ENCODE measurements at places on chromosomes 6 and 20.

- no peak for DNase-seq
Observed at GRCh38 chr6:2623295-2623694, 127.4 kb downstream of the MYLK4 start.

DNA sequence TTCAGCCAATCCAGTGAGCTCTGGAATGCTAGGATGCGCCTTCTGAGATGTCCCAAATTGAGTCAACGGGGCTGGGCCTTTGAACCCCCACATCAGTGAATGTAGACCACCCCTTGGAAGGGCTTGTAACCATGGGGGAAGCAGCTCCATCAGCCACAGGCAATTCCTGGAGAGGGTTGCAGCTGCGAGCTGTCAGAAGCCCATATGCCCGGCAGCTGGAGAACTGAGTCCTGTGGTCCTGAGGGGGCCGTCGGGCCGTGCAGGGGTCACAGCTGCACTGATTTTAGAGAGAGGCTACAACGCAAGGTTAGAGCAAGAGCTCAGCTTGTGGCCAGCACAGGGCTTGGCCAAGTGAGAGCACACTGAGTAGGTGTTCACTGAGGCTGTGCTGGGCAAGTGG is 121.3 kb downstream of the TOX2 start:
- DNase-seq, result no peak

DNA sequence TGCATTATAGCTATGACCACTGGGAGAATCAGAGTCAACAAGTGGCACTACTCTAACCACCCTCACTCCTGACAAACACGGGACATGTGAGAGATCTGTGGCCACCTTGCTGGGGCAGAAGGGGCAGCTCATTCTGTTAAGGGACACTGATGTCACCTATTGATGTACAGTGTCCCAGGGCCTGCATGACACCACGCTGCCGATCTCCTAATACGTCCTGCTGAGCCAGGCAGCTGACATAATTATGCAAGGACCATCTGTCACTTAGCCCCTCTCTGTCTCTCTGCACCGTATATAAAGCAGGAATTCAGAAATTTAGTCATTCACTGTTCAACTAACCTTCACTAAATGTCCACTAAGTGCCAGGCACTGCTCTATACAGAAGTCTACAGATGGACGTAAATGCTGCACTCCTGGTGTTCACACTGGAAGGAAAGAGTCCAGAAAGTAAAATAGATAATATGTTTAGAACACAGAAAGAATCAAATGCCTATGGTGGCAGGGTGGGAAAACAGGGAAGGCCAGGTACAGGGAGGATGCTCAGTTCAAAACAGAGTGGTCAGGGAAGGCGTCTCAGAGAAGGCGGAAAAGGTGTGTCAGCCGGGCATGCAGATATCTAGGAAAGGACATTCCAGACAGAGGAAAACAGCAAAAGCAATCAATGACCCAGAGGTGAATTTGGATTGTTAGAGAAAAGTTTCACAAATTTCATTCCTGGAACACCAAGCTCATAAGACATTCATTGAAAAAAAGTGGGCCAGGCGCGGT is 173.8 kb downstream of the ZNF217 start:
- DNase-seq, result no peak

- no peak for DNase-seq
Observed at GRCh38 chr6:31175971-31176370, 5.5 kb upstream of the POU5F1 start.

GRCh38 chr6:85429346-85429745 is 20.5 kb upstream of the NT5E start:
- no peak for DNase-seq

DNA sequence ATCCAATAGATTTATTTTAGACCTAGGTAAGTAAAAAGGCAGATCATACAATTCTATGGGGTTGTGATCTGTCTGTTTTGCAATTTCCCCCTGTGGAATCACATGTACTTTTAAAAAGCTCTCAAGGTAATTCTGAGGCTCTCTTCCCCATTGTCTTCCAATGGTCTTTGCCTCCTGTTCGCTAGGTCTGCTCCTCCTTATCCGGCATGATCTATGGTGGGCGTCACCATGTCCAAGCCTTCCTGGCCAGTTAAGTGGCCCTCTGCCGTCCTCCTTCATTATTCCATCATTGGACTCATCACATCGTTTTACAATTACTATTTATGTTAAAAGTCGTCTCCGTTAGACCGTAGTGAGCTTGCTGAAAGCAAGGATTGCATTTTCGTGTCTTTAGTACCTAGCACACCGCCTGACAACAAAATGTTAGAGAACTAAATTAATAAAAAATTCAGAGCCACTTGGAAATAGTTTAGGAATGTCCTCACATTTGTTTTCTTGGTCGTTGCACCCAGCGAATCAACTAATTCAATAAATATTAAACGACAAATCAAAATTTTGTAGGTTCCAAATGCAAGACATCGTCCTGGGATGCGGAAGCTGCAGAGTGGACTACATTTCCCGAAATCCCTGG is 2.2 kb upstream of the STXBP5 start:
- DNase-seq, result no peak

DNA sequence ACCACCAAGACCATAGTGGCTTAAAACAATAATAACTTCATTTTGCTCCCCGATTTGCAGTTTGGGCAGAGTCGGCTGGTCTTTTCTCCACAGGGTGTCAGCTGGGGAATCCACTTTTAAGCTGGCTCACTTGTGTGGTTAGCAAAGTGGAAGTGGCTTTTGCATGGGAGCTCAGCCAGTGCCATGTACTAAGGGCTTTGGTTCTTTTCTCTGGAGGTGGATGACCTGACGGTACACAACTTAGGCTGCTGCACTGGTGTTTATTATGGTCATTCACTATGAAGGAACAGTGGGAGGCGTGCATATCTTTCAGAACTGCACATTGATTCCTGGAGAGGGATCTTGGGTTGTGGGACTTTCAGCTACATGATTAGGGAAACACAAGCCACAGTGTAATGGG is 141.0 kb downstream of the OR2B2 start:
- no peak for DNase-seq

DNA sequence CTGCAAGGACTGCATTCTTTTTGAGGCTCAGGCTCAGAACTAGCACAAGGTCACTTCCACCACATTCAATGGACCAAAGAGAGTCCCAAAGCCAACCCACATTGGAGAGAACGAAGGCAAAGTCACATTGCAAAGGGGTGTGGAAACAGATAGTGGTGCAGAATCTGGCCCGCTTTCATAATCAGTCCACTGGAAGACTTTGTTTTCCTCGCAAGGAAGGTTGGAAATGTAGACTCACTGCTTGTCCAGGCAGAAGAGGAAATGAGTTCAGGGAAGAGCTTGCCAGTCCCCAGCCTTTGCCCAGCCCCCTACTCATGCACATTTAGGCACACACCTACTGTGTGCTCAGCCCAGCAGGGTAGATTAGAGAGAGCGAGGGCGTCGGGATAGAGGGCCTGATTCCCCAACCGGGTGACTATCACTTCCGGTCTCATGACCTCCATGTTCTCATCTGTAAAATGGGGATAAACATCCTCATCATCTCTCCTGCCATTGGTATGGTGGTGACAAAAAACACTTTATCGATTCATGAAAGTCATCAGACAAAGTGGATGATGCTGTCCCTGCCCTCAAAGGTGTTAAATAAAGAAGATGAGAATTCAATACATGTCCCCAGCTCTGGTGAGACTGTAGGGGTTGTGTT is 24.3 kb upstream of the CCN5 start:
- DNase-seq, result no peak

DNA sequence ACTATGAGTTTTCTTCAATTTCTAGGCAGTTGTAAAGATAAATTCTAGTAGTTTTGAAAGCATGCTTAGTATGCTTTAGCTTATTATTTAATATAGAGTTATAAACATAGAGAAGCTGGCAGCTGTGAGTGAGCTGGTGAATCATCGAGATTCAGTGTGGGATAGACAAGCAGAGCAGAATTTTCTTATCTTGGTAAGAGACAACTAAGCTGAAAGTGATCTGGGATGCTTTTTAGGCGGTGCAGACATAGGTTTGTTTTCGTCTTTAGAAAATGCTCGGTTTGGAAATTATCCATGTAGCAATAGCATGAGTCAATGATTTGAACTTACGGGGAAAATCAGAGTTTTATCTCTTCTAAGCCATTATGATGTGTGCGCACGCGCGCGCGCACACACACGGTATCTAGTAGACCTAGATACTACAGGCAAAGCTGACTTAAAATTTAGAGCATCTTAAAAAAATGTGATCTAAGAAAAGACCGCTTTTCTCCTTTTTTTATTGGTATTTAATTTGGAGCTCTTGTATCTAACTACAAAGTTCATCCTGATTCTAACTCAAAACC is 128.3 kb upstream of the MAP3K7 start:
- no peak for DNase-seq

DNA sequence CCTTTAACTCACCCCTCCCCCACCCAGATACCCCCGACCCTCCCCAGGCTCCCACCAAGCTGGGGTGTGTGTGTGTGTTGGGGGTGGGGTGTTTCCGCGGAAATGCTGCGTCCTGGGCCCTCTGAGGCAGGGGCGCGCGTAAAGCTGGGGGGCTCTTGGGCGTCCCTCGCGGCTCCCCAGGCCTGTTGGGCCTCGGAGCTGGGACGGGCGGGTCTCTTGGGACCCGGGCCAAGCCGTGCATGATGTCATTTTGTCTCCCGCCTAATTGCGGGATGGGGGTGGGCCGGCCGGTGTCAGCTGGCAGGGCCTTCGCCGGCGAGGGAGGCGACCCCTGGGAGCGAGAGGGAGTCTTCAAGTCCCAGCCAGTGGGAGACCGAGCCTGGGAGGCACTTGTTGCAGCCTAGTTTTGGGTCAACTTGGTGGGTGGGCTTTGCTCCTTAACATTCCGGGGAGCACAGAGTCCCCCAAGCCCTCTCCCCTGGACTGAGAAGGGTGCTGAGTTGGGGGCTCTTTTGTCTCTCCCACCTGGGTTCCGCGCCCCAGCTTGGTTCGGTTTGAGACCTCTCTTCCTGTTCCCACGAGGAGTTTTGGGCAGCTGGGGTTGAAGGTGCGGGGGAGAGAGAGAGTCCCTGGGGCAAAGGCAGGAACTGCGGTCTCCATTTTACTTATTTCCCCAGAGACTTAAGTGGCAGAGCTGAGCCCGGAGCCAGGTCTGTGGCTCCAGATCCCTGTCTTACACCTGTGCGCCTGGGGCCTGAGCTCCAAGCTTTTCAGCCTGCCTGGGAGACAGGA is 623 bp downstream of the MYBL2 start:
- DNase-seq, result no peak

DNA sequence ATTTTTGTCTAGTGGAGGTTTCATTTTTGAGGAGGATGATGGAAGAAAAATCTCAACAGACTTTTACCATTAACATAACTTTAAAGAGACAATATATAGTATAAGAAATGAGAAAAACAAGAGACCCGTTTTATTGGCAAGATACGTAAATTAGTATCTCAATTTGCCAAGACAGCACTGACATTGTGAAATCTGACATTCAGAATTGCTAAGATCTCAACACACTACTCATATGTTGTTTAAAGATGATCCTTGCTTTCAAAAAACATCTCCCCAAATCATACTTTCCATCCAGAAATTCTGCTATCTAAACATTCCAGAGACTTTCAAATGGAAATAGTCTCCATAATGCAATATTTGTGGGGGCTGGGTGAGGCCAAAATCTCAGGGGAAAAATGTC is 220.9 kb upstream of the CEP162 start:
- no peak for DNase-seq

DNA sequence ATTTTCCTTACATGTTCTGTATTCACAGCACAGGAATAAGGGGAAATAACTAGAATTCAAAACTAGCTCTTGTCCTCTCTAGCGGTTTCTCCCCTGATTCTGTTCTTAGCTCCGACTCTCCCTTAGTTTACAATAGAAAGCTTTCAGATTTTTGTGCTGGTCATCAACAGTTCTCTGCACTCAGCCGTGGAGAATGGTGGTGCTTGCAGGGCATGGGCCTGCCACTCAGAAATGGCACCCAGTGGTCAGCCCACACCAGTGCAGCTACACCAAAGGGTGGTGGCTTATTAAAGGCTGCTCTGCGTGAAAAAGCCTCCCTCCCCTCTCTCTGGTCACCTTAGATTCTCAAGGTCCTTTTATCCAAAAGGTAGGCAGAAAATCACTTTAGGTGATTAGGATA is 123.5 kb downstream of the SASH1 start:
- DNase-seq, result no peak

DNA sequence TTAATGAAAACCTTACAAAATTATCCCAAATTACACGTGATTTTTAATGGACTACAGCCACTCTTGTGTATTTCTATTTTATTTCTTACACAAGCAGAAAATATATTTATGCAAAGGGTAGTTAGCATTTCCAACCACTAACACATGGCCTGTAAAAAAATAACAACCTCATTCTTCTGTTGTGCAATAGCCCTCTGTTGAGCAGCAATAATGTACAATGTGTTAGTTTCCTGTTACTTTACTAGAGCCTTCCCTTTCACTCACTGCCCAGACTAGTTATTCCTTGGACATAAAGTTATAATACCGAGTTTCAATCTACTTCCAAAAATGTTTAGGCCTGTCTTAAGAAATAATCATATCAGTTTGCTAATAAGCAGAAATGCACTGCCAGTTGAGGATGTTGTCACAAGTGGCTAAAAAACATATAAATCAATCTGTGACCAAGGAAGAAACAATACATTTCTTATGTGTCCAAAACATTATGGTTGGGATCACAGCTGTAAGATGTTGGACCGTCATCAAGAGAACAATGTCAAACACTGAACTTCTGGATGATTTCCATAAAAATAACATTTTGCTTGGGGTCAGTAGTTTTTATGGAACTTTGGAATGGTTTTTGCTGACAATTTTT is 73.6 kb upstream of the RNF146 start:
- DNase-seq, result no peak

GRCh38 chr20:17990278-17990972 is 21.6 kb downstream of the MGME1 start:
- DNase-seq, result no peak

- DNase-seq, result no peak
Observed at GRCh38 chr6:164069350-164069990, 655.0 kb downstream of the QKI start.

All from stimulated activated CD4-positive, alpha-beta T cell treated with anti-CD3 and anti-CD28 coated beads, Interleukin-4, amount 100 ng/mL, for 4 hours (primary cell).